ENCODE measurements at places on chromosomes 16 and 17.

- DNase-seq: no peak
These were observed 275.5 kb upstream of the N4BP1 start for GRCh38 chr16:48885471-48885870.

- DNase-seq: no peak
These were observed 28.5 kb downstream of the DYNLL2 start for GRCh38 chr17:58111676-58112075.

- peak; percentile 77 for DNase-seq
These were observed 19.0 kb upstream of the KLHDC4 start for GRCh38 chr16:87784812-87785211.

DNA sequence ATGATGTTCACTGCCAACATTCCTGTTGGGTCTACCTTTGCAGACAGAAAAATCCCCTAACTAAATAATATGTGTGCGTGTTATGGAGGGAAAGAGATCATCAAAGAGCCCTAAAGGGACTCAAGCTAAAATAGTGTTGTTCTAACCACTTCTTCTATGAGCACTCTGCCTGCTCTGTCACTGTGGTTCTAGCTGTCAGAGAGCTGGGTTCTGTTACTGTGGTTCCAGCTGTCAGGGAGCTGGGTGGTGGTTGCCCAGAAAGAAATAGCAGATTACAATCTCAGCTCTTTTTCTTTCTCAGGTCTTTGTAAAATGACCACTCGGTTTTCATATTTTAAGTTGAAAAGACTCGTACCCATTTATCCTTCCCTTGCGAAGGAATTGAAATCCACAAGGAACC is 176.3 kb downstream of the HS3ST3A1 start:
- no peak for DNase-seq

- no peak for DNase-seq
These were observed 44.9 kb downstream of the DNAH17 start for GRCh38 chr17:78532311-78532710.

DNA sequence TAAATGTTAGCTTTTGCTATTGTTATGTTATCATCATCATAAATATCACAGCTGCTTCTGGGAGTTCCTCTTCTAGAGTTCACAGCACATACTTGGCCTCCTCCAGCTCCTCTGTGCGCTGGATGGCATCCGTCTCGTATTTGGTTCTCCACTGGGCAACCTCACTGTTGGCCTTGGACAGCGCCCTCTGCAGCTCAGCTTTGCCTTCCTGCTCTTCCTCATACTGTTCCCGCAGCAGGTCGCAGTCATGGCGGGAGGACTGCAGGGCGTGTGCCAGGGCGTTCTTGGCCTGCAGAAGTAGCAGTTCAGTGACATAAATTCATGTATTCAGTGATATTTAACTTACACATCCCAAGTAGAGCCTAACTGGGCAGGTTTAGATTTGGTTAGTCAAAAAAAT is 23.4 kb downstream of the MYH8 start:
- DNase-seq: no peak

GRCh38 chr17:41008811-41009210 is at the start of gene KRTAP3-1:
Gene KRTAP3-1, minus strand, starts transcription at chr17:41009128. Its CDS starts 54 bp downstream, at chr17:41009074.
- no peak for DNase-seq

DNA sequence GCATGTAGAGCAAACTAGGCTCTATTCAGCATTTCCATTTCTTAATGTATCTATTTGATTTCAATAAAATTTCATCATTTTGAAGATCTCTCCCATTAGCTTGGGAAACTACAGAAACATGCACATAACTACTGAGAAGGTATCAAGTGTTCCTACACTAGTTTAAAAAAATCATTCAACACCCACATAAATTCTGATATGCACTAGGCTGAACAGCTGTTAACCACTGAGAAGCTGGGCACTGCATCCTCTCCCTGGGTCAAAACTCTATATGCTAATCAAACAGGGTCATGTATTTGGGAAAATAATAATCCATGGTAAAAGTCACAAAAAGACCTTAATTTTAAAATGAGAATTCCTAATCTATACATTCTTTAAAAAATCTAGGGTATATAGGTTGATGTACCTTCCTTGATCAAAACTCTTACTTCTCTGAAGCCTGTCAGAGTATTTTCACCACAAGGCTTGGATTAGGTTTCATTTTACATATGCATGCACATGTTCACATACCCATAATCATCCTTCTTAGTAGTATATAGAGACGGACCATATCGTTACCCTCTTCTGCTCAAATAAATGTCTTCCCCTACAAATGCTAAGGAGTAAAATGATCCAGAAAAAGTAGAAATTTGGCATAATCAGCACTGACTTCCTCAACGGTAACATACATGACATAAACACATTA is 57.2 kb downstream of the KANSL1 start:
- no peak for DNase-seq

DNA sequence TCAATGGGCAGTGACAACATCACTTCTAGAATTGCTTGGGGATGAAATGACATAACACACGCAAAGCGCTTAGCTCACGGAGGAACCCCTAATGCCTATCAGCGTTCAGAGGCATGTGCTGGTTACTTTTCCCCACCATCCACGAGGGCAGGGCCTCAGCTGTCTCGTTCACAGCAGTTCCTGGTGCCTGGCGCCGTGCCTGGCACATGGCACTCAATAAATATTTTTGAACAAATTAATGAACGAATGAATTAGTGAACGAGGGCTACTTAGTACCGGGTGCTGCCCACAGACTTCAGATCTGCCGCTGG is 14.1 kb upstream of the CIBAR2 start:
- no peak for DNase-seq

DNA sequence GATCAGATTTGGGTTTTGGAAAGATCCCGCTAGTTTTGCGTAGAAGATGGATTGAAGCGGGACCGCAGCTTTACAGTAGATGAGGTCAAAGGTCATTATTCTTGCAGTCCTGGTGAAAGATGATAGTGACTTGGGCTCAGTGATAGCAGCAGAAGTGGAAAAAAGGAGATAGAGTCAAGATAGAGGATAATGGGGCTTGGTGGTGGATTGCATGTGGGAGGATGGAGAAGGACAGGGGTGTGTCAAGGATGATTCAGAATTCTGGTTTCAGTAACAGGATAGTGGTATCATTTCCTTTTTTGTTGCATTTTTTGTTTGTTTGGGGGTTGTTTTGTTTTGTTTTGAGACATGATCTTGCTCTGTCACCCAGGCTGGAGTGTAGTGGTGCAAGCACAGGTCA is 28.7 kb downstream of the CHD9NB start:
- DNase-seq: no peak

GRCh38 chr17:71188811-71189492 is 931.9 kb upstream of the SOX9 start:
- peak; percentile 9 for DNase-seq

- peak; percentile 97 for DNase-seq
These were observed 27.8 kb downstream of the AXIN1 start for GRCh38 chr16:324451-325334.

DNA sequence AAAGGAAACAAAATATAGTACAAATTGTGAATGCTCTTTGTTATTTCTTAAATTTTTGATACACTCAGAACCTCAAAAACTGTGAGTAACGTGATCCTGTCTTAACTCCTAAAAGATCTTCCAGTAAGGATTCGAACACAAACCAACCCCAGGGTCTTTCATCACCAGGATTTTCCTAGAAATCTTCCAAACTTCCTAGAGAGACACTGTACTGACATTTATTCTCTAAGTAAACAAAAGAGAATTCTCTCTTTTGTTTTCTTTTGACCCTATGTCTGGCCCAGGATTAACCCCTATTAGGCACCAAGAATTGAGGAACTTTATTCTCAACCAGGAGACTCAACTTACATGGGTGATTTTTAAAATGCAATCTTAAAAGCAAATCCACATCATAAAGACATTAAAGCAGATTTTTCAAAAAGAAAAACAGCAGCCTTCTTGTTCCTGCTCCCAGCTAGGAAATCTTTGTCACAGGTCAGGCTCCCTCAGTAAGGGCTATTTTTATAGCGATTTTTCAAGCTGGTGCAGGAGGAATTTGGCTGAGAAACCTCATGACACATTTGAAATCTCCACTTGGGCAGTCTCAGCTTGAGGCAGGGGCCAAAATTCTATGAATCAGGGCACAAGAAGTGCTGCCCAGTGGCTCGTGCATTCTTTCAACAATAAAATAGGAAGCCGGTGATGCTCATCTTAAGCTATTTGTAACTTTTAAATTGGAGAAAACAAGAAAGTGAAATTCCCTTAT is 6.2 kb upstream of the SMG1 start:
- no peak for DNase-seq

DNA sequence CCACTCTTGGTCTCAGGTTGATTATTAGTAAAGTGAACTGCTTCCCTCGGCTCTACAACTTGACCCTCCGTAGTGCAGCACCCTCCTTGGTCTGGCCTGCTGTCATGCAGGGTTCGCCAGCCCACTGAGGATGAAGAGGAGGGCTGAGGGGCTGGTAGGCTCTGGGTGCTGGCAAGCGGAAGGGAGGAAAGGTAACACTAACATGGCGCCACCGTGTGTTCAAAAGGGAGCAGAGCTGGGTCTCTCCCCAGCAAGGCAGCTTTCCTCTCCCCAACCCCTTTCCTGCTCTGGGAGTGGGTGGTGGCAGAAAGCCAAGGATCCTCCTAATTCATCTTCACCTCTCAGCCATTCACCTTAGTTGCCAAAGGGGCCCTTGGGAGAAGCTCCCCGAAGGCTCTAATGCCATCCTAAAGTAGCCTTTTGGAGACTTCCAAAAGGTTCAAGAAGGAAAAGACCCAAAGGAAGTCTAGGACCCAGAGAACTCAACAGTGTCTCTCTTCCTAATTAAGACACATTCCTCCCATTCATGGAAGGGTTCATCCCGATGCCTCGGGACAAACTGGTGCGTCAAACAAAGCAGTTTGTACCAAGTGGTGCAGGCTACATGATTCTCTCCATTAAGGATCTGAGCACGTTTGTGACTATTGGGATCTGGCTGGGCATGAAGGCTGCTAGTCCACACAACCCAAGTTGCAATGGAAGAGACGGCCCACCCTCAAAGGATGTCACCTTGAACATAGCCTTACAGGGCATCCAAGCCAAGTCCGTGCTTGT is 90.8 kb upstream of the TOB1 start:
- DNase-seq: peak; percentile 21

GRCh38 chr16:27169511-27170071 is 33.7 kb upstream of the KDM8 start:
- no peak for DNase-seq
